K562 (cell line): ENCODE measurements at places on chromosomes 7 and 10. TPM values are rescaled to one million over a fixed set of nuclear protein-coding genes. Genes with fewer than 3 reads are reported as not detected.

DNA sequence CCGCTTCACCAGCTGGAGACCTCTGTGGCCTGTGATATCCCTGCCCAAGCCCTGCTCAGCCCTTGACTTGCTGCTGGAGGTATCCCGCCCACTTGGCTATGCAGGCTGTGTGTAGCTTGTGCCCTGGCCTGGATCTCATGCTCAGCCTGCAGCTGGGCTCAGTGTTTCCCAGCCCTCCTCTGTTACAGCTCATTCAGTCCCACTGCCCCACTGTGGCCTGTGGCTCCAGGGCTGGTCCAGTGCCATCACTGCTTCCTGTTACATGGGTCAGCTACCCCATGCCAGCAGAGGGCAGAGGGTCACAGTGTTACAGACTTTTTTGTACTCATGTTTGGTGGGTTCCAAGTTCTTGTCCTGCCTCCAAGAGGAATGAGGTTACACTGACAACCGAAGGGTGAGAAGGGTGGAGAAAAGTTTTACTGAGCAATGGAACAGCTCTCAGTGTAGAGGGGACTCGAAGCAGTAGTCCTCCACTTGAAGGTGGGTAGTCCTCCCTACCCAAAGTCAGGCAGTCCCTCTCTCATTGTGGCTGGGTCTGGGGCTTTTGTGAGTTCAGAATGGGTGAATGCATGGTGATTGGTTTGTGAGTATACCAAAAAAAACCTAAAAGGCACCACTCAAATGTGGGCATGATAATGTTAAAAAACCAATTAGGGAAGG is 100.4 kb downstream of the ANKRD7 start:
- no peak for DNase-seq

DNA sequence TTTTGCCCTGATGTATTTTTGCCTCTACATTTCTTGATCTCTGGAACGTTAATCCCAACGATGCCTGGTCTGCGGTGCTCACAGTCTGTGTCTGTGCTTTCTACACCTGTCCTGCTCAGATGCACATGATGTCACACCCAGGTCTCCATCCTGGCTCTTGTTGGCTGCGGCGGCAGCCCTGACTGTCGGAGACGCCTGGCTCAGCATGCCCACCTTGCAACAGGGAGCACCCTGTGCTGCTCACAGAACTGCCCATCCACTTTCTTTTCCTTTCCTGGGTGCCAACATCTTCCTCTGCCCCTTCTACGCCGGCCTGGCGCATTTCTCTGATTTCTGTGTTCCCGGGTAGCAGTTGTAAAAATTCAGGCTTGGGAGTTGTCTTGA is 106.2 kb downstream of the CUX1 start:
- DNase-seq: no peak

- DNase-seq: no peak
Measured at GRCh38 chr10:110009736-110010475, 2.1 kb downstream of the ADD3 start.

GRCh38 chr7:66250711-66251110 is 45.6 kb downstream of the TPST1 start:
- DNase-seq: no peak

DNA sequence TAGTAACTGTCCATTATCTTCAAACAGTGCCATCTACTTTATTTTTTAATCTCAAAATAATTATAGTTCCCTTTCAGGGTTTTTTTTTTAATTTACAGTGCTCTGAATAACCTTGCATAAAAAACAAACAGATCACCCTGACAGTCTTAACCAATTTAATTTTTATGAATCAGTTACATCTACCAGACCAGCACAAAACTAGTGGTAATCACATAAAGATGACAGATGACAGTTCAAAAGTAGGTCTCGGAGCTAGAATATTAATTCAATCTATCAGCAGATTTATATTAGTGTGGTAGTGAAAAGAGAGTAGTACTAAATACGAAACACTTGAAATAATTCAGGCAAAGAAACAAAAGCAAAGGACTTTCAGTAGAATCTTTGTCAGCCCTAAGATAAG is 53.9 kb downstream of the COL28A1 start:
- no peak for DNase-seq

DNA sequence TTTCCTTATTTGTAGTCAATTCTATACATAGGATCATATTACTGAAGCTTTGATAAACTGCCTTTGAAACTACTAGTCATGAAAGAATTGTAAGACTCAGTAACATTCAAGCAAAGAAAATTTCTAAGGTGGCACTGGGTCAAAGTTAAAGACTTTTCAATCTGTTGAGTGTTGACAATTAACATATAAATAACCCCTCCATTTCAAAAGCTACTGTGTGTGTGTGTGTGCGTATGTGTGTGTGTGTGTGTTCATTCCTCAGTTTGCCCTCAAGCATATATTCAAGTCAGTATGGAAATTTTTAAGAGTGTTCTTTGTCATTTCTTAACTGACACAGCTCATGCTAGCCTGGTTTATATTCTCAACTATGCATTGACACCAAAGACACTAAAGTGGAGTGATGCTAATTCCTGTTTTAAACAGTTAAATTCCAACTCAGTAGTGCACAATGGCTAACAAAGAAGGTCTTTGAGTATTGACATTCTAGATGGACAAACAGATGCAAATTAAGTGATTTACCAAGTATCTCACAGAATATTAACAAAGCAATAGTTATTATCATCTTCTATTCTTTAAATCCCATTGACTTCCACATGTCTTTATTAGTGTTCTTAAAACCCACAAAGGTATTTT is 314.8 kb upstream of the GRM3 start:
- DNase-seq: no peak

DNA sequence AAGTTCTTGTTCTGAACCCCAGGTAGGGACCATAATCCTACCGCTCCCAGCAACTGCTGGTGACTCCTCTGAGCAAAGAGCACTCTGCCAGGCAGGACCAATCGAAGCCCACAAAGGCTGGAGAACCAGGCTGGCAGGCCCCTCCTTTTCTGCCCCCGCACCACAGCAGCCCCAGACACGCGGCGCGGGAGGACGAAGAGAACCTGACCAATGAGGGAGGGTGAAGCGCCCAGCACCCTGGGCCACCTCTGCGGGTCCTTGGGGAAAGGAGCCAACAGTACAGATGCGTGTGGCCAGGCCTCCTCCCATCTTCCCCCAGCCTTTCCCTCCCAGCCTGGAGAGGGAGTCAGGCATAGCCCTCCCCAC is 25.9 kb downstream of the CTBP2 start:
- no peak for DNase-seq

DNA sequence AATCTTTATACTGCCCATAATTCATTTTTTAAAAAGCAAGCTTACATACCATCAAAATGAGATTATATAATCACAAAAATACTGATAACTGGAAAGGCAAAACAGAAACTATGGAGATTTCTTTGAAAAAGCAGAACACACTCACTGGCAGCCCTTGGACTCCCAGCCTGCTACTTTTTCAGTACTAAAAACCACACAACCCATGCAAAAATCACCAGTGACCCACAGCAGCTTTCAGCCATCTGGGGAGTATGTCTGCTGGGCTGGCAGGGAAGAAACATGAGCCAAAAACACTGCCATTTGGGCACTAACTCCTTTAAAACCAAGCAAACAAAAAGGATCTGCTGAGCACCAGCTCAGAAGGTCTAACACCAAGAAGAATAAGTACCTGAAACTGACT is 80.0 kb upstream of the DDC start:
- no peak for DNase-seq

DNA sequence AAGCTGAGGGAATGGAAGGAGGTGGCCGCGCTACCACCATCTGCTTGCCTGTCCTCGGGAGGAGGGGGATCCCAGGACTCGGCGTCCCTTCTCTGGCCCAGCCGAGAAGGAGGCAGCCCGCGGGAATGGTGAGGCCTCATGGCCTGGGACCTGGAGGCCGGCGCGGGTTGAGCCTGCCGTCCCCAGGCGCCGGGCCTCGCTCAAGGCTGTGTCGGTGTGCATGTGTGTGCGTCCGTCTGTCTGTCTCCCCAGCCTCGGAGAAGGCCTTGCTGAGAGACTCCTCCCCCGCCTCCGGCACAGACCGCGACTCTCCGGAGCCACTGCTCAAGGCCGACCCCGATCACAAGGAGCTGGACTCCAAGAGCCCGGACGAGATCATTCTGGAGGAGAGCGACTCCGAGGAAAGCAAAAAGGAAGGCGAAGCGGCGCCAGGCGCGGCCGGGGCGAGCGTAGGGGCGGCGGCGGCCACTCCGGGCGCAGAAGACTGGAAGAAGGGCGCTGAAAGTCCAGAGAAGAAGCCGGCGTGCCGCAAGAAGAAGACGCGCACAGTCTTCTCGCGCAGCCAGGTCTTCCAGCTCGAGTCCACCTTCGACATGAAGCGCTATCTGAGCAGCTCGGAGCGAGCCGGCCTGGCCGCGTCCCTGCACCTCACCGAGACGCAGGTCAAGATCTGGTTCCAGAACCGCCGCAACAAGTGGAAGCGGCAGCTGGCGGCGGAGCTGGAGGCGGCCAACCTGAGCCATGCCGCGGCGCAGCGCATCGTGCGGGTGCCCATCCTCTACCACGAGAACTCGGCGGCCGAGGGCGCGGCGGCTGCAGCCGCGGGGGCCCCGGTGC is 1.3 kb downstream of the HMX3 start:
- DNase-seq: peak; percentile 25

DGKB gene
- polyA plus RNA-seq: not detected in 2 replicates

SLC35B4 gene
- polyA plus RNA-seq: 10.0 and 20.4 TPM in 2 replicates

TCTN3 gene
- polyA plus RNA-seq: 12.6 and 17.3 TPM in 2 replicates

GRCh38 chr10:29692121-29692539 is 57.4 kb upstream of the SVIL start:
- DNase-seq: no peak

DNA sequence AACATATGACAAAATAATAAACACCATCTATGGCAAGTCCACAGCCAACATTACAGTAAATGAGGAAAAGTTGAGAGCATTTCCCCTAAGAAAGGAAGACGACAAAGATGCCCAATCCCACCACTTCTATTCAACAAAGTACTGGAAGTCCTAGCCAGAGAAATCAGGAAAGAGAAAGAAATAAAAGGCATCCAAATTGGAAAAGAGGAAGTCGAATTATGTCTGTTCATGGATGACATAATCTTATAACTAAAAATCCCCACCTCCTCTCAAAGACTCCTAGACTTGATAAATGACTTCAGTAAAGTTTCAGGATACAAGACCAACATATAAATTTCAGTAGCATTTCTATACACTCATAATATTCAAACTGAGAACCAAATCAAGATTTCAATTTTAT is 288.5 kb upstream of the POT1 start:
- no peak for DNase-seq

DNA sequence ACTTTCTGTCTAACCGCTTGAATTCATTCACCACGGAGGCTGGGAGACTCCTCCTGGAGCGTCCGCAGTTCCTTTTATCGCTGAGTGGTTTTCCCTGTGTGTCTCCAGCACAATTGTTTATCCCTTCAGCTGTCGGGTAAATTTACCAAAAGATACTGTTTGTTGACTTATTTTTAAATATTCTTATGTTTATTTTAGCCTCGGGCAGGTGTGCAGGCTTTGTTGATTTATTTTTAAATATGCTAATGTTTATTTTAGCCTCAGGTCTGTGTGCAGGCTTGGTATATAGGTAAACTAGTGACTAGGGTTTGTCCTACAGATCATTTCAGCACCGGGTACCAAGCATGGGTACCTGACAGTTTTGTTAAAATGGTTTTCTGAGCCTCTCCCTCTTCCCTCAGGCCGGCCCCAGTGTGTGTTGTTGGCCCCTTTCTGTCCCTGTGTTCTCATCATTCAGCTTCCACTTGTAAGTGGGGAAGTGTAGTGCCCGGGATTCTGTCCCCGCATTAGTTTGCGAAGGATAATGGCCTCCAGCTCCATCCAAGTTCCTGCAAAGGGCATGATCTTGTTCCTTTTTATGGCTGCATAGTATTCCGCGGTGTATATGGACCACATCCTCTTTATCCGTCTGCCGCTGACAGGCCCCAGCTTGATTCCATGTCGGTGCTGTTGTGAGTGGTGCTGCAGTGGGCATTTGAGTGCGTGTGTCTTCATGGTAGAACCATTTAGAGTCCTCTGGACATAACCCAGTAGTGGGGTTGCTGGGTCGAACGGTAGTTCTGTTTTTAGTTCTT is 5.3 kb downstream of the GET4 start:
- DNase-seq: no peak

DNA sequence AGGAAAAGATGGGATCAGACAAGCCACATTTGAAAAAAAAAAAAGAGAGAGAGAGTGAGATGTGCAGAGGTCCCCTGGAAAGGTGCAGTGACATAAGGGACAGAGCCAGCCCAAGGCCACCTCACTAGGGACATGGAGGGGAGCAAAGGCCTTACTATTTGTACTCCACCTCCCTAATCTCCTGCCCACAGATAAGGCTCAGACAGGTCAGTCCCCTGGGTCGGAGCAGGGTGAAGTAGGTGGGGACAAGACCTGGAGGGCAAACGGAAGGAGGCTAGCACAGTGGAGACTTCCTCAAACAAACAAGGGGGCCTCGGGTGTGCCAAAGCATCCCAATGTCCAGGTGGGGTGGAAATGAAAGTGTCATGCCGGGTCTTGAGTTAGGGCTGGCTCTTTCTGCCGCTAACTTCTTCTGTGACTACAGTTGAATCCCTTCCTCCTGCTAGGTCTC is 7.0 kb downstream of the PRF1 start:
- peak; percentile 67 for DNase-seq

SLC39A12 gene
- not detected in 2 replicates for polyA plus RNA-seq

DNA sequence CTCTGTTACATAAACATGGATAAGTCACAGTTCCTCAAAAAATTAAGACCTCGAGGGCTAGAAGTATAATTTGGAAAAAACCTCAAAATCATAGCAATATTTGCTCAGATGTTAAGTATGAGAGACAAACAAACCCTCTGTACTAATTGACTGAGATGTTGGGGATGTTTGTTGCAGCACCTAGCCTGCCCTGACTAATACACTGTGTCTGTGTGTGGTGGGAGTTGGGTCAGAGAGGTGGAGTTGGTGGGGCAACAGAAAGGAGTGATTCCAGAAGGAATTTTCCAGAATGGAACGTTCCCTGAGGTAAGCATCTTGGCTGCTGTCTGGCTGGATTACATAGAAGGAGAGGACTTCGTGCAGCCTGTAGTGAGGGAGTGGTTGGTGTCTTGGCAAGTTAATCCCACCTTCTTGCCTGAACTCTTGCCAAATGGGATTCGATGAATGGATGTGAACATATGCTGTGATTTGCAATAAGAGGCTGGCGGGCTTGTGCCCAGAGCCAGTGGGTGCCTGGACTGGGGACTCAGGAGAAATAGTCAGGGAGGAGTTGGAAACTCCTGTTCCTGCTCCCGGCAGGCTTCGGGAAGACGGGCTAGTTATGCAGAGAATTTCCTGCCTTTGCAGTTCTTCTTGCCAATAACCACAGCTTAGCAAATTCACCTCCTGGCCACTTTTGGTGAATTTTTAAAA is 9.3 kb upstream of the FAM180A start:
- DNase-seq: no peak

- no peak for DNase-seq
Measured at GRCh38 chr7:129468087-129468486, 33.9 kb downstream of the STRIP2 start.
